ENCODE measurements at places on chromosomes 3 and 15.

DNA sequence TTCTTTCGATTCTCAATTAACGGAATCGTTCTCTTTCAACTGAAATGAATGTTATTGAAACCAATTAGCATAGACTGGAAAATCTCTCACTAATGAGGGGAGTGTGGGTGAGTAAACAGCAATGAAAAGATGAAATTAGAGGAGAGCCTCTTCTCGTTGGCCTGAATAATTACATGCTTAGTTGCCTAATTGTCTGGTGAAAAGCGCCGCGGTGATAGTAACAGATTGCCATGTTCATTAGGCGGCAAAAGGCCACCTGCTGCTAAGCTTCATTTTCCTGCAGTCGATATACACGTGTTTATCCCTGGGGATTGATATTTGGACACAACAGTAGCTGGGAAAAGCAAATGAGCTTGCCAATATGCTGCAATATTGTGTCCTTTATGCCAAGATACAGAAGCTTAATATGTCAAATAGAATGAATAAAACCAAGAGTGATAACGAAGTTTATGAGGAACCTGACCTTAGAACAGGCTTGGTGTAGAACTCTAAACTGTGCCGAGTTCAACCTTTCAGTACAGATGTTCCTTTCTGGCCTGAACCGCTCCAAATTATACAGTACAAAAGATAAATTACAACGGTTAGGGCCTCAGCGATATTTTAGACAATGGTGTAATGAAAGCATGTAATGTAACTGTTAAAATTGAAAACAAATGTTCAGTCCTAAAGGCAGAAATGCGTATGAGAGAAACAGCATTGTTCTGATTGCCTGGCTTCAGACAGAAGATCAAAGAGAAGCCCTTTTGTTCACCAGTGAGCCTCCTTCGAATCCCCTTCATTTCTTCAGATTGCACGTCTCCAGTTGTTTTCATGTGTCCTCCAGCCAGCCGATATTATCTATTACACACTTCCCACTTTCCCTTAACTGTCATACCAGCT, 185.2 kb downstream of the SHOX2 start:
- DNase-seq: no peak

- DNase-seq: no peak
Measured at GRCh38 chr15:92812271-92812670, 87.9 kb upstream of the CHD2 start.

DNA sequence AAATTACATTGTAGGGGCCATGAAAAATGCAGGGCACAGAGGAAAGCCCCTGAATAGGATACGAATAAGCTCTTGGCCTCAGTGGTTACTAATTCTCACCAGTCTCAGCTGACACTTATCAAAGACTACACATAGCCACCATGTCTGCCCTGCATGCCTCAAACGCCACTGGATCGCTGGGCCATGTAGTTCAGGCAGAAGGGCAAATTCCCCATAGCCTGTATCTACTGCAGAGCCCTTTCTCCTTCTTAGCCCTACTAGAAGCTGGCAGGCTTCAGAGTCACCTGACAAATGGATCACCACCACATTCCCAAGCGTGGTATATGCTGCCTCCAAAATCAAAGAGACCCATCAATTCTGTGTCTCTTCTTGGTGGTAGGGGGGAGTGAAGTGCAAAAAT, 177.4 kb downstream of the MINAR1 start:
- DNase-seq: no peak

DNA sequence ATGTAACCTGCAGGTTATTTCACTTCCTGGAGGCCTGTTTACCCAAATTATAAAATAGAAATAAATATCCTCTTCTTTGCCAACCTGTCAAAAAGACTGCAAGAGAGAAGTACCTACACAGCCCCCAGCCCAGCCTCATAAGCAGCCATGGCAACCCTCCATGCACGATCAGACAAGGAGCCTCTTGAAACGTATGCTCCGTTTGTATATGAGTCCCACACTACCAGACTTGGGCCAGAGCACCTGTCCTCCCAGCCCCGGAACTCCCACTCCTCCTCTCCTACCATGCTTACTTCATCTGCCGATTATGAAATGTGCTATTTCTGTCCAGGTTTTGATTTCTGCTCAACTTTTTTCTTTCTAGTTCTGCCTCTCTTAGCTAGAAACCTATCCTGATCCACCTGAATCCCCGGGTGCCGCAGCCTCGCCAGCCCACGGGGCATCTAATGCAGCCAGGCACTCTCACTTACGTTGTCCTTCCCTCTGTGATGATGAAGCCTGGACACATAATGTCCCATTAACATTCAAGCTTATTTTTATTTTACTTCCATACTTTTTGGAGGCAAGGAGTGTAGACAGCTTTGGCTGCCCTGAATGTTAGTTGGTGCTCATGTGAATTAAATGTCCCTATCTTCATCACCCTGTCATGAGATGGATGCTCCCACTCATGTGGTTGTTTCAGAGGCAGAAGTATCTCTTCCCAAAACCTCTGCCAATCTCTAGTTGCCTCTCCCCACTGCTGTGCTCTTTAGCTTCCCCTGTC, 73.8 kb downstream of the MB21D2 start:
- DNase-seq: no peak

GRCh38 chr15:23395832-23396231, 41.3 kb downstream of the GOLGA8S start:
- no peak for DNase-seq

- no peak for DNase-seq
Measured at GRCh38 chr3:120495809-120496208, 45.0 kb upstream of the FSTL1 start.

- no peak for DNase-seq
Measured at GRCh38 chr3:194165271-194166018, 29.5 kb downstream of the HES1 start.

DNA sequence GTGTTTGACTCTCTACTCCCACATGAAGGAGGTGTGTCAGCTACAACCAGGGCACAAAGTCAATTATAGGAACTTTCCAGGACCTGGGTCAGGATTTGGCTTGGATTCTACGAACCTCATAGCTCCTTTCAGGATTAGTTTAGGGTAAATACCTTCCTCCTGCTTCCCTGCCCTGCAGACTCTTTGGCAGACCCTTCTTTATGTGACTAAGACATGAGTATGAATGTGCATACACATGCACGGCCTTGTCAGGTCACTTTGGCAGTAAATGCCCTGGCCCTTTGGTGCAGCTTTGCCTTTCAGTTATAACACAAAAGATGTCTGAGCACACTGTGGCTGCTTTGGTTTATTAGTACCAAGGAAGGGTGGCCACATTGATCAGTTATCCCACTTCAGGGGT, 68.9 kb downstream of the GHSR start:
- DNase-seq: no peak

GRCh38 chr15:65373163-65373651, 4.6 kb downstream of the IGDCC3 start:
- DNase-seq: no peak

GRCh38 chr3:73319179-73319769, 257.8 kb downstream of the EBLN2 start:
- DNase-seq: no peak

GRCh38 chr3:40103829-40104228, 205.7 kb upstream of the EIF1B start:
- DNase-seq: no peak

- no peak for DNase-seq
Measured at GRCh38 chr3:187291001-187291511, 481 bp downstream of the MASP1 start.

DNA sequence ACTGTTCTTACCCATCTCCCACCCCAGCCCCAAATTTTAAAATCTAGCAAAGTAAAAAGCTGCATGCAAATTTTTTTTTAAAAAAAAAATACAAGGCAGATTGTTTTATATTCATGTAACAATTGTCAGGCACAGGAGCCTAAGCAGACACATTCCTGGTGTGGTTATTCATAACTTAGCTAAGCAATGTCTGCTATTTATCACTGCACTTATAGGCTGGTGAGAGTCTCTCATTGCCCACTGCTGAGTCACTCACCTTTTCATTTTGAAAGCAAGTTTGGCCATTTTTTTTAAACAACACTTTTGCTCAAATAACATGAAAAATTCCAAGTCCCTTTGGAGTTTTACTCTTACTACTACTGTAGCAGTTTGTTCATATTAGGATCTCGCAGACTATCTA, 413.9 kb downstream of the RBMS3 start:
- no peak for DNase-seq

- no peak for DNase-seq
Measured at GRCh38 chr15:83833569-83833968, 179.6 kb downstream of the ADAMTSL3 start.

GRCh38 chr3:42497009-42497731, 5.3 kb upstream of the VIPR1 start:
- no peak for DNase-seq

DNA sequence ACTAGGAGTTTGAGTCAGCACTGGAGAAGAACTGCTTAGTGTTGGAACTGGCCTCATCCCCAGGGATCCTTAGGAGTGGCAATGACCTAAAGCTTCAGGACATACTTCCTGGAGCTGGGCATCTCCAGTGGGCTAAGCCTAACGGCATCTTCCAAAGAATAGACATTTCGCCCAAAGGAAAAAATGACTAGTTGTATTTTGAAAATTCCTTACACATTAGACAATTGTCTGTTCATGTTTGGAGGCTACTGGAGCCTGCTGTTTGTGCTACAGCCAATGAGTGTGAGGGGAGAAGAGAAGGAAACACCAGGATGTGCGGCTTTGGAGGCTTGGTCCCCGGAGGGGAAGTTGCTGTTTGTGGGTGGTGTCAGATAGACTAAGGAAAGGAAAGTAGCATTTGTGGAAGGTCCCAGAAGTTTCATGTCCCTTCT, 77.6 kb downstream of the POLR2M start:
- no peak for DNase-seq

DNA sequence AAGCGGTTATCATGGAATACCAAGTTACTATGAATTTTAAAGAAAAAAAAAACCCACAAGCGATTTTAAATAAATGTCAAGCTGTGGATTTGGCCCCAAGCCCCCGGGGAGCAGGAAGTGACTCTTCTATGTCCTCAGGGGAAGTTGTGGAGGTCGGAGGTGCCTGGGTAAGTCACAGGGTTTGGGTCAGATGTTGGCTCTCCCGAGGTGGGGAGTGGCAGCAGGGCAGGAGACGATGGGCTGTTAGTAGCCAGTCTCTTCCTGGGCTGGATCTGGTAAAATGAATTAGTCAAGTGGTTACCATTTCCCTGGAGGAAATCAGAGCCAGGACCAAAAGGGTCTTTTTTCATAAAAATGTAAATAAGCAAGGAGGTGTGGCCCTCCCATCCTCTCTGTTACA, 316.7 kb downstream of the TLE3 start:
- DNase-seq: no peak

DNA sequence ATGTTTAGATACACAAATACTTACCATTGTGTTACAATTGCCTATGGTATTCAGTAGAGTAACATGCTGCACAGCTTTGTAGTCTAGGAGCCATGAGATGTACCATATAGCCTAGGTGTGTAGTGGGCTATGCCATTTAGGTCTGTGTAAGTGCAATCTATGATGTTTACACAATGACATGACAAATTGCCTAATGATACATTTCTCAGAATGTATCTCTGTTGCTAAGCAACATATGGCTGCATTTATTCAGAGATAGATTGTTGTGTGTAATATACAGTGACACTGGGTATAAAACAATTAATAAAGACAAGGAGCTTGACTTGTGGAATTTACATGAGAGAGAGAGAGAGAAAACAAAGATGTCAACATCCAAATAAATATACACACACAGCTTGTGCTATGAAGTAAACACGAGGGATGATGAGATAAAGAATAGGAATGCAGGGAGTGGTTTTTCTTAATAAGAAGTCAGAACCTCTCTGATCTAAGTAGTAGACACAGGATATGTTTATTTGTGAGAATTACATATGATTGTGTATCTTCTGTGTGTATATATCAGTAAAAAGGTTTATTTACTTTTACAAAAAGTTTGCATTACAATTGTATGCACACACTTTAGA, 110.0 kb downstream of the KCNAB1 start:
- DNase-seq: no peak

- no peak for DNase-seq
Measured at GRCh38 chr3:23696842-23697241, 108.9 kb upstream of the UBE2E1 start.

DNA sequence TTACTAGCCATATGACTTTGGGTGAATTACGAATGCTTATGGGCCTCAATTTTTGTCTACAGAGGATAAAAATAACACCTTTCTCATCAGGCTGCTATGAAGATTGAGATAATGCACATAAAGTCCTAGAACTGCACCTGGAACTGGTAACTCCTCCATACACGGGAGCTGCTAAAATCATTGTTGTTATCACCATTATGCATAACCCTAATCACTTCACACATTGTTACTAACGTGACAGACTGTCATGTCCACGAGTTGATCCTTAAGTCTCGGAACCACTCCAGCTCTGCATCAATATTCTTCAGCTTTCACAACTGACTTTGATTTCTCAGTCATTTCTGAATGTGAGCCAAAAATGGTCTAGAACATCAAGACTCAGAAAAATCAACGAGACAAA, 64.1 kb downstream of the RFTN1 start:
- no peak for DNase-seq

GRCh38 chr3:14369675-14370669, 32.4 kb upstream of the SLC6A6 start:
- no peak for DNase-seq

- no peak for DNase-seq
Measured at GRCh38 chr3:122787872-122788271, 5.8 kb downstream of the HSPBAP1 start.

GRCh38 chr15:63319065-63319464, 41.7 kb downstream of the APH1B start:
- no peak for DNase-seq

DNA sequence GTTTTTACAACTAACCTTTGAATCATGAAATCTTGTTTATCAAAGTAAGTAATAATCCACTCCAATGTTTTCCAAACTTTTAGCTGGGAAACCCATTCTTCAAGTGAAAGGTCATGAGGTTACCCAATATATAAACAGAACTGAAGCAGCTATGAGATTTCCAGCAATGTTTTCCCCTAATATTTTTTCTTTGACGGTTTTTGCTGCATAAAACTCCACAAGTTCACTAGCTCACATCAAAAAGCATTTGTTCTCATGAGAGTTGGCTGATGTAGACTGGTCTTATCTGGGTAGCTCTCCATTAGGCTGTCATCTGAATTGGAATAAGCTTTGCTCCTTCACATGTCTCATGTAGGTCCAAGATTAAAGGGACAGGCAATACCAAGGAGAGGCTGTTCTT, 241.2 kb upstream of the LRRC3B start:
- no peak for DNase-seq

GRCh38 chr3:112498914-112499711, at the start of gene BTLA:
TSS of gene BTLA (minus strand) at chr3:112499472. CDS start at chr3:112499358, 114 bp downstream.
- no peak for DNase-seq

GRCh38 chr3:115077501-115078250, 69.4 kb downstream of the ZBTB20 start:
- no peak for DNase-seq

DNA sequence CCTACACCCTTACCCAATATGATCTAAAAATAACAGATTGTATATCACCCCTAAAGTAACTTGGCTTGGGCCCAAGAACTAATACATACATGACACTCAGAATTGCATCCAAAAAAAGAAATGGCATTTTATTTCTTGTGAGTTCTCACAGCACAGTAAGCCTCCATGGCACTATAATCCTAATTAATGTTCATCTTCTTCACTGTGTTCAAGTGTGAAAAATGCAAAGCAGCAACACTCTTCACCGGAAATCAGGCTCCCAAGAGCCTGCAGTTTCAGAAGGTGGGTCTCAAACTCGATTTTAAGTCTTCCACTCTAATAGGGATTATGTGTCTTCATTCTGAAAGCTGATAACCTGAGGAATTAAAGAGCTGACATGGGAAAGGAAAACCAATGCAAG, 142.8 kb upstream of the TSC22D2 start:
- DNase-seq: no peak

GRCh38 chr3:48301800-48302166, 31.7 kb downstream of the SPINK8 start:
- DNase-seq: no peak

GRCh38 chr15:41557673-41558399, 1.2 kb upstream of the TYRO3 start:
- DNase-seq: no peak

Measured in esophagus squamous epithelium (tissue), 5 donors.